ENCODE measurements at places on chromosomes 7 and 10. TPM values are rescaled to one million over a fixed set of nuclear protein-coding genes. Genes with fewer than 3 reads are reported as not detected.

CXCL12 gene
- 72.1 TPM for total RNA-seq

EGR2 gene
- total RNA-seq: 0.82 TPM

LBX1 gene
- 0.09 TPM for total RNA-seq

PPP1R9A gene
- total RNA-seq: 59.1 TPM

HMX3 gene
- total RNA-seq: not detected

GBX1 gene
- not detected for total RNA-seq

ELN gene
- 274 TPM for total RNA-seq

PNLIP gene
- 2.9 TPM for total RNA-seq
